ENCODE measurements at places on chromosomes 4 and X.

DNA sequence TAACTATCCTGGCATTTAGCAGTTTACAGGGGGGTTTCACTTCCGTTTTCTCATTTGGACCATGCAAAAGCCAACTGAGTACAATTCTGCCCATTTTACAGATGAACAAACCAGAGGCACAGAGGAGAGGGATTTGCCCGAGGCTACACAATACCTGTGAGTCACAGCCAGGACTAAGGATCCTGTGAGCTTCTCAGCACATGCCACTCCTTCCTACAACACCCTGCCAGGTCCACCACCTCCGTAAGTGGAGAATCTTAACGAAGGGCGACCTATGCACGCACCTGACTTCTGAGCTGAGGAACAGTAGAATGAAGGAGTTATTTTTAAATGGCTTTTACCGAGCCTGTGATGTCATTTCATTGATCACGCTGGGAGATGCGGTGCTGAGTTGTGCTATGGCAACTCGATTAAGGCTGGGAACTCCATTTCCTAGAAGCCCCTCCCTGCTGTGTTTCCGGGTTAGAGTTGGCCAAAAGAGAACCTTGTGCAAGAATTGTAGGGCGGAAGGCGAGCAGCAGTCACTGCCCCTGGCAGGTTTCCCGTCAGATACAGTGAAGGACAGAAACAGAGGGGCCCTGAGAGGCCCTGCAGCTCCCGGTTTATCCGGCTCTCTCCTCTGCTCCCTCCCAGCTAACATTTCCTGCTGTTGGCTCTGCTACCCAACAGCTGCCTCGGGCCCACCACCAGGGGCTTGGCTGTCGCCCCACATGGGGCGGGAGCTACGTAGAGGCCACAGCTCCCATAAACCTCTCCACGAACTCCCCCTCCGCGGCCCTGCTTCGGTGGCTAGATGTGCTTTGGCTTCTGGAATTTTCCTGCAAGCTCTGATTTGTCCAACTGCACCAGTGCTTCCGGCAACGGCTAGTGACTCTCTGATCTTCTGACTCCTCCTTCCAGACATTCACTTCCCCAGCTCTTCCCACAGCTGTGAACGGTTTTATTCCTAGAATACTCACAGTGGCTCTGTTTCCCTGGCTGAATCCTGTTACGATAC lies 75.1 kb upstream of the USP9X start:
- DNase-seq = peak; percentile 91

DNA sequence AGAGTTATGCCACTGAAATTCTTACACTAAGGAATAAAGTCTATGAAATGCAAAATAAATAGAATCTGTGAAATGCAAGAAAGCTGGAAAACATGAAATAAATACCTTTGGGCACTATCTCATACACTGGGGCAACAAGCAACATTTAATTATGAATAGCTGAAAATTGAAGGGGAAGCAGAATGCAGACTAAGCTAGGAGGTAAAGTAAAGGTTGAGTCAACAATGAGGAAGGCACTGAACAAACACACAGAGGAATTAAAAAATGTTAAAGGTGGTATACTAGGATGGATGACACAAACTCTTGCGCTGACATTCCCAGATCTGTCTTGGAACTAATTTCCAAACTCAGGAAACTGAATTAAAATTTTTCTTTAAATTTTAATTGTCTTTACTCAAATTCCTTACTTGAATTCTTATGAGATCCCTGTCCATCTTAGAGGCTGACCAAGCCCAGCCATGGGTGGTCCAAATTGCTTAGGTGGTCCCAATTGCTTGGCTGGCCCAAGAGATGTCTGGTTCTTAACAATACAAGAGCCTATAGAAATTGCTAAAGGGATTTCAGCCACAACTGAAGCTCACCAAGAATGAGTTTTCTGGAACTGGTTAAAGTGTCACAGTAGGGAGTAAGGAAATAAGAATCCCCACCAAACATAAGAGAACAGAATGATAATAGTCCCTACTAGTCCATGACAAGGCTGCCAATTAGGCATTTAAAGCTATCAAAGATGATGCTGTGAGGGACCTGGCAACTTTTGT lies 41.3 kb upstream of the ZCCHC13 start:
- no peak for DNase-seq

DNA sequence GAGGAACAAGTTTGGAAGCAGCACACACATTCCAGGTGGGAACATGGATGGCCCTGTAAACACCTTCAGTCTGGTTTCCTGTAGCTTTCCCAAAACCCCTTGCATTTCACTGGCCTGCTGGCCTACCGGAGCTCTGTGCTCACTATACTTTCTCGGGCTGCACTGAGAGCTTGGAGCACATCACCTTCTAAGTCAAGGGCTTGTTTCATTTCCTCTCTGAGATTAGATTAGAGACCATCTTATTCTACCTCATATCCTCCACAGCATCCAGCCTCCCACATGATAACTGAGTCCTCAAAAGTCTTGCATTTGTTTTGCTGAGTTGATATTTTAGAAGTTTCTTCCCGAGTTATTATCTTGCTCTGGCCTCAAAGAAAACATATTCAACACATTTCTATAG lies 147.7 kb downstream of the RASL11B start:
- no peak for DNase-seq

- DNase-seq = no peak
Measured at GRCh38 chr4:76856243-76857073, 41.5 kb downstream of the SOWAHB start.

DNA sequence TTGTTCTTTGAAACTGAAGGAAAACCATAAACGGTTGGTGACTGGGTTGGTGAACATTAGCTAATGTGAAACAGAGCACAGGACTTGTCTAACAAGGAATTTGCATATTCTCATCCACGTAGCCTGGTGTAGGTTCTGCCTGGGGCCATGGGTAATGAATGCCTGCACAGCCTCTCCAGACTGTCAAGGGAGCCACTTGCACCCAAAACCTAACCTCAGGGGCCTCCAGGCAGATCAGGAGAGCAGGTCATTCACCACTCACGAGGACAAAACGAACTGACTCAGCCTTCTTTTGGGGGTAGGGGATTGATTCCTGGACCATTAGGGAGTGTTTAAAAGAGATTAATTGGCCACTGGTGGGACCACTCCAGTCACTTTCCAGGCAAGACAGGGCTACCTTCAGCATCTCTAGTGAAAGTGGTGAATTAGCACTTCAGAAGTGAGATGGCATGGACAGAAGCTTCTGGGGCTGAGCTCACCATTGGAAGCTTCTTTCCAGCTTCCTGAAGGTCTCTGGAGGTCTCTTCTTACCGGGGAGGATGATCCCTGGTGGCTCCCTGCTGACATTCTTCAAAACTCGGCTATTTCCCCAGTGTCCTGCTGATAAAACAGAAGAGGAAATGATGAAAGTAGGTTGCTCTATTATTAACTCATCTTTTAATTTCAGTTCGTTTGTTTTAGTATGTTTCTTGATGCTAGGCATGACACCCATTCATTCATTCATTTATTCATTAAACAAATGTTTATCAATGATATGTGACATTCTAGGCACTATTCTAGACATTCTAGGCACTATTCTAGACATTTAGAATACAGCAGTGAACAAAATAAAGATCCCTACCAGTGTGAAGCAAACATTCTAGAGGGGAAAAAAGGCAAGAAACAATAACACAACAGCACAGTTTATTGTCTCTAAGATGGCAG lies 104.5 kb upstream of the LNX1 start:
- DNase-seq = no peak

GRCh38 chr4:138217567-138217966 lies 24.6 kb downstream of the SLC7A11 start:
- DNase-seq = no peak

- no peak for DNase-seq
Measured at GRCh38 chr4:173213296-173213695, 44.7 kb downstream of the GALNT7 start.

DNA sequence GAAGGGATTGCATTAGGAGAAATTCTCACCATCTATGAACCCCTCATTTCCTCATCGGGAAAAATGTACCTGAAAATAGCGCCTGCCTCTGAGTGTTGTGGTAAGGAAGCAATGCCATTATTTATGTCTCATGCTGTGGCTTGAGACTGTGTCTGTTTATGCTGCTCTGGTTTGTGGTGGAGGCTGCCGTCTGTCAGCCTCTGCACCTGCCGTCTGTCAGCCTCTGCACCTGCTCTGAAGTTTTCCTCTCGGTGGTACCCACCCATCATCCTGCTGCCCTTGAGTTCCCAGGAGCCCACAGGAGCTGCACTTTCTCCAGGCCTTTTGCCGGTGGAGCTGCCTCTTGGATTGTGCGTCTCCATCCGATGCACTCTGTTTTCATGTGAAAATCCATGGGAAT lies 68.5 kb upstream of the PPP2R3B start:
- no peak for DNase-seq

GRCh38 chrX:149476513-149476912 lies 28.6 kb downstream of the IDS start:
- DNase-seq = no peak

DNA sequence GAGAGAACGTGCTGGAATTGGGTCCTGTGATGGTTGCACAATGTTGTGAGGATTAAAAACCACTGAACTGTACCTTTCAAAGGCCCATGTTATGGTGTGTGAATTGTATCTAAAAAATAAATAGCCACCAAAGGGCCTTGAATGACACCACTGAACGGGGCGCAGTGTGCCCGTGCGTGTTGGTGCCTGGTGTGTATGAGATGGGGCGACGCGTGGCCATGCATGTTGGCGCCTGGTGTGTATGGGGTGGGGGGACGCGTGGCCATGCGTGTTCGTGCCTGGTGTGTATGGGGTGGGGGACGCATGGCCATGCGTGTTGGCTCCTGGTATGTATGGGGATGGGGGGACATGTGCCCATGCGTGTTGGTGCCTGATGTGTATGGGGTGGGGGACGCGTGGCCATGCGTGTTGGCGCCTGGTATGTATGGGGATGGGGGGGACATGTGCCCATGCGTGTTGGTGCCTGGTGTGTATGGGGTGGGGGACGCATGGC lies 66.6 kb upstream of the HELT start:
- DNase-seq = peak; percentile 42

DNA sequence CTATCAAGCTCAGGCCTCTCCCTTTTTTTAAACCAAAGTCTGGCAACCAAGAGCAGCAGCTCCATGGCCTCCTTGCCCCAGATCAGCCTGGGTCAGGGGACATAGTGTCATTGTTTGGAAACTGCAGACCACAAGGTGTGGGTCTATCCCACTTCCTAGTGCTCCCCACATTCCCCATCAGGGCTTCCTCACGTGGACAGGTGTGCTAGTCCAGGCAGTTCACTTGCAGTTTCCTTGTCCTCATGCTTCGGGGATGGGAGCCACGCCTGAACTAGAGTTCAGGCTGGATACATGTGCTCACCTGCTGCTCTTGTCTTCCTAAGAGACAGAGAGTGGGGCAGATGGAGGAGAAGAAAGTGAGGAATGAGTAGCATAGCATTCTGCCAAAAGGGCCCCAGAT lies 21.5 kb downstream of the SLC34A2 start:
- no peak for DNase-seq

DNA sequence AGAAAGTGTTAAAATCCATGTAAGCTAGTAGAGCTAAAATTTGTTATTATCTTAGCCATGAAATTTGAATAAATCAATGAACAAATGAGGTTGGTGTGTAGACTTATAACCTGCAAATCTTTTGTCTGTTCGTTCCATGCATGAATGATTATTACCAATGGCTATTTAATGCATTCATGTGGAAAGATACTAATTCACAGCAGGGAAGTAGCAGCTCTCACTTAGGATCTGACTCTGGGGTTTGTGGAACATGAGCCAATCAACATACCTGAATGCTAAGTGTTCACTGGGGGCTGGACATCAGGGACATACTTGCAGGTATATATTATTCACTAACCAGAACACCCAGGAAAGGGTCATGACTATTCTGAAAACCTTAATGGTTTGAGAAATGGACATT lies 444.1 kb downstream of the STIM2 start:
- DNase-seq = no peak

DNA sequence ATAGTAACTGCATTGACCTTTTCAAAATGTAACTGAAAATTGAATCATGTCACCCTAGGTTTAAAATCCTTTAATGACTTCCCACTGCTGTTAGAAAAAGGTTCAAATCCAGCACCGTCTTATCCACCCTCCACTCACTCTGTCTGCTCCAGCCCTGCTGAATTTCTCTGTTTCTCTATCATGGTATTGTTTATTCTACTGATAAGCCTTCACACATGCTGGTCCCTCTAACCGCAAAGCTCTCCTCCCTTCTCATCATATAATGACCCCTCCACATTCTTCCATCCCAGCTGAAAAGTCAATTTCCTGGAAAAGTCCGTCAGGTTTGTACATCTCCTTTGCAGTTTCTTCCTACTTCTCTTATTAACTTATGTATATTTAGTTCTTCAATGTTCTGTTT lies 389.2 kb upstream of the F9 start:
- DNase-seq = no peak

GRCh38 chr4:22932326-22932725 lies 239.6 kb downstream of the GBA3 start:
- DNase-seq = no peak

GRCh38 chr4:8050555-8051206 lies 107.9 kb downstream of the ABLIM2 start:
- no peak for DNase-seq

DNA sequence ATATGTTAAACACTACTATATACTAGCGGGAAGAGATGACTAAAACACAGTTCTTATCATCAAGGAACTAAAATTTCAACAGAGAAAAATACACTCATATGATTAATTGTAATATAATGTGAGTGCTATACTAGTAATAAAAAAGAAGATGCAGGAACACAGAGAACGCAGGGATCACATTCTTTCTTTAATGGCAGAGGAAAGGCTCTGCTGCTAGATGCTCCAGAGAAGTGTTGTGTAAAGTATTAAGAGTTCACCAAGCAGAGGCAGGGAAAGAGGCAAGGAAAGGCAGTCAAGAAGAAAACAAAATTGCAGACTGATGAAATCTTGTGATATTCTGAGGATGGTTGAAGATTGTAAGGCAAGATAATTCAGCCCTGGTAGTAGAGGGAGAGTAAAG lies 394.7 kb downstream of the PDGFC start:
- no peak for DNase-seq

DNA sequence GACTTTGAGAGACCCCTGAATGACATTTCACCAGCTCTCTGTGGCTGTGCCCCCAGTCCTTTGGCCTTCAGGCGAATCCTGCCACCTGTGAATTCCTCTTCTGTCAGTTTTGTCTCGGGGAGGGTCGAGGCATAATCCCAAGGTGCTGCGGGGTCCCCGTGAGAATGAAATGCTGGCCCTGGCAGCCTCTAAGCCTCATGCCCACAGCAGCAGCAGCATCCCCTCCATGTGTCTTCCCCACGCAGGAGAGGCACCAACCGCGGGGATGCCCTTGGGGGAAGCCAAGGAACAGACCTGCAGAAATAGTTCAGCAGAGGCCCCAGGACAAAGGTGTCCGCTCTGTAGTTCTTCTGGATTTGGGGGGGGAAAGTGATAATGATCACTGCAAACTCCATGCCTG lies 104.8 kb downstream of the PHKA2 start:
- no peak for DNase-seq

DNA sequence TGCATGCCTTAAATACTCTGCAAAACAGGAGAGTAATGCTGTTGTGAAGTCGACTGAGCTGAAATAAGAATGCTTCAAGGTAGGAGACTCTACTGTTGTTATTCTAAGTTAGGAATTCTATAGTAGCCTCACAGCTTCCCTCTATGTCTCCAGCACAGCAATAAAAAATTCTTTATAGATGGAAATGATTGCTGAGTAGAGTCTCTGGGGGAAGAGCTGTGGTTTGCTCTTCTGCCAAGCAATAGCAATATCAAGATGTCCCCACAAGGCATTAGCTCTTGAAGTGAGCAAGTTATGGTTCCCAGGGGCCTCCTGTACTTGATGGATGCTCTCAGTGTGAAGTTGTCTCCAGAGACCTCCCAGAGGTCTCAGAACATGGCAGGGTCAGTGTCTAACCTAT lies 880.6 kb upstream of the FRG1 start:
- no peak for DNase-seq

- no peak for DNase-seq
Measured at GRCh38 chrX:65681810-65682209, 14.4 kb downstream of the MSN start.
